Sigmoid colon (tissue), 7 donors: ENCODE measurements at places on chromosomes 5 and 9. TPM values are rescaled to one million over a fixed set of nuclear protein-coding genes. Genes with fewer than 3 reads are reported as not detected.

- no peak for DNase-seq
Measured at GRCh38 chr5:31280210-31280609, 86.7 kb downstream of the CDH6 start.

DNA sequence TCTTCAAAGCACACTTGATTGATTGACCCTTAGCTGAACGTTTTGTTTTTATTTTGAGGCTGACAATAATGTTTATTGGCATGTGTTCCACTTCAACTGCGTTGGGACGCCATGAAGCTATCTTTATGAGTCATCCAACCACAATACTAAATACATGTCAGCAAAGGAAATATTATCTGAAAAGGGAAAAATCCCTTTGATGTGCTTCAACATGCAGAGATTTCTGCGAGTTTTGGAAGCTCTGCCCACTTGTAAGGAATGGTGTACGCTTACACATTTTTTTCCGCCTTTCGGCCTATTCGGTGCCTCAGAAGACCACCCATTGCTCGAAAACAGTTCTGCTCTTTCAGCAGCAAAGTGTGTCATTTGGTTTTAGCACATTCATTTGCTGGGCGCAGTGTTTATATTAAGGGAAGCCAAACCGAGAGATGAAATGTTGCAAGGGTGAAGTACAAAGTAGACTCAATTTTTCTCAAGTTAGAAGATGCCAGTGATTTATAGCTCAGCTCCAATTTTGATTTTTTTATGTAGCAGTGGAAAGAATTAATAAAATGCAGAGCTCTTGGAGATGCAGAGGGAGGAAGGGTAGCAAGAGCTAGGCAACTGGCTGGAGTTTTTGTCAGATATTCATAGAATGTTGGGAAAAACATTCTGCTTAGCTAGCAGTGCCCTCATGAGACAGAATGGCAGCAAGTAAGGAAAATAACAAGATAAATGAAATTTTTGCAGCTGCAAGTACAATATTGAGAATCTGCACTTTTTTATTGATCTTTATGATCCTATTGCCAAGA is 68.9 kb downstream of the PRDM6 start:
- DNase-seq, result no peak

The KIF24 gene
- polyA plus RNA-seq, result 1.6 TPM

- no peak for DNase-seq
Measured at GRCh38 chr5:168916852-168917251, 337.7 kb upstream of the PANK3 start.

GRCh38 chr9:1051584-1052275 is 1.6 kb downstream of the DMRT2 start:
- DNase-seq, result no peak

The SLC1A1 gene
- 5.4 TPM for polyA plus RNA-seq

GRCh38 chr9:90256345-90256744 is 386.3 kb downstream of the DIRAS2 start:
- no peak for DNase-seq

GRCh38 chr5:61687371-61687770 is 355.3 kb downstream of the ZSWIM6 start:
- no peak for DNase-seq

- no peak for DNase-seq
Measured at GRCh38 chr9:110847671-110848070, 179.1 kb downstream of the MUSK start.

GRCh38 chr5:27450607-27451006 is 412.2 kb upstream of the CDH9 start:
- DNase-seq, result no peak

The TEK gene
- polyA plus RNA-seq, result 0.60 TPM

- DNase-seq, result no peak
Measured at GRCh38 chr5:167953151-167953798, 338.2 kb upstream of the WWC1 start.

DNA sequence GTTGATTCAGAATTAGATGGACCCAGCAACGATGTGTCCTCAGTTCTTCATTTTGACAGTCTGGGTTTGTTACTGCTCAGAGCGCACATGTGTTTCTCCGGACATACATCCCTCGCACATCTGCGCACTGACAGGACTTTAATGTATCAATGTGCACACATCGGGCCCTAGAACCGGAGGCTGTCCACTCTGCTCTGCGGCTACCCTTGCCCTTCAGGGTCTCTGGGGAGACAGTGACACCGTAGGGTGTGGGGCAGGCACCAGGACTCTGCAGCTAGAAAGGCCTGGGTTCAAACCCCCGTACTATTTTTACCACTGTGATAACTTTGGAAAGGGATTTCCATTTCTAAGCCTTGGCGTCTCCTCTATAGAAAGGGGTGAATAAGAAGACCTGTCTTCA is 23.5 kb upstream of the LPCAT1 start:
- peak; percentile 22 for DNase-seq

The GPR151 gene
- polyA plus RNA-seq, result not detected

- no peak for DNase-seq
Measured at GRCh38 chr5:157620776-157621175, 31.5 kb downstream of the SOX30 start.

DNA sequence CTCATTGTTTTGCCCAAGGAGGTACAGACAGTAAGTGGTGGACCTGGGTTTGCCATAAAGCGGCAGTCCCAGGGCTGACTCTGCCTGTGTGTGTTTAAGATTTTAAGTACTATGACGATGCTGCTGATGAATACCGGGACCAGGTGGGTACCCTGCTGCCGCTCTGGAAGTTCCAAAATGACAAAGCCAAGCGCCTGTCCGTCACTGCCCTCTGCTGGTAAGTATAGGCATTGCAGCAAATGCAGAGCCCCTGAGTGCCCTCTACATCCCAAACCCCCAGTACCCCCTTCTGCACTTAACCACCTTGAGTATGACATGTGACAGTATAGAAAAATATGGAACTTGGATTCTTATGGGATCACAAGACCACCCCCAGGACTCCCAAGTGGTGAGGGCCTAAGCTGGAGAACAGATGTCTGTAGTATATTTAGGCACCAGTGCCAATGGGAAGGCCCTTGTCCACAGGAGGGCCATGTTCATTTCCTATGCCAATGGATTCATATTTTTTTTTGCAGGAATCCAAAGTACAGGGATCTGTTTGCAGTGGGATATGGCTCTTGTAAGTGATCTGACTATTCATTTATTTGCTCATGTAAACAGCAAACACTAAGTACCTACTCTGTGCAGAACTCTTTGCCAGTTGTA is 22.0 kb downstream of the ENHO start:
- no peak for DNase-seq

DNA sequence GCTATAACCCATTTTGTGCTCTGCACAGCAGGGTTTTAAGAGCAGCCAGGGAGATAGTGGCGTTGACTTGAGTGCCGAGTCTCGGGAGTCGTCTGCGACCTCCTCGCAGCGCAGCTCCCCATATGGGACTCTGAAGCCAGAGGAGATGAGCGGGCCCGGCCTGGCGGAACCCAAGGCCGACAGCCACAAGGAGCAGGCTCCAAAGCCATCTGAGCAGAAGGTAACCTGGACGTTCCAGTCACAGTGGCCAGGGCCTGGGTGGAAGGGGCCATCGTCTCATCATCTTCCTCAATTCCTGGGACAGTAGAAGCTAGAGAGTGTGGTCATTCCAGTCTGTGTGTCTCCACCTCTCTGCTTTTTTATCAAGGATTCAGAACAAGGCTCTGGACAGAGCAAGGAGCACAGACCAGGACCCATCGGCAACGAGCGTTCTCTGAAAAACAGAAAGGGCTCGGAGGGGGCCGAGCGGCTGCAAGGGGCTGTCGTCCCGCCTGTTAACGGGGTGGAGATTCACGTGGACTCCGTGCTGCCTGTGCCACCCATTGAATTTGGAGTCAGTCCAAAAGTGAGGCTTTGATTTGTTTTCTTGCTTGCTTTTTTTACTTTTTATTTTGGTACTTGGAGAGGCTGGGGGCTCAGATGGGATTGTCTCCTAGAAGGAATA is 20.2 kb upstream of the POMT1 start:
- DNase-seq, result no peak

DNA sequence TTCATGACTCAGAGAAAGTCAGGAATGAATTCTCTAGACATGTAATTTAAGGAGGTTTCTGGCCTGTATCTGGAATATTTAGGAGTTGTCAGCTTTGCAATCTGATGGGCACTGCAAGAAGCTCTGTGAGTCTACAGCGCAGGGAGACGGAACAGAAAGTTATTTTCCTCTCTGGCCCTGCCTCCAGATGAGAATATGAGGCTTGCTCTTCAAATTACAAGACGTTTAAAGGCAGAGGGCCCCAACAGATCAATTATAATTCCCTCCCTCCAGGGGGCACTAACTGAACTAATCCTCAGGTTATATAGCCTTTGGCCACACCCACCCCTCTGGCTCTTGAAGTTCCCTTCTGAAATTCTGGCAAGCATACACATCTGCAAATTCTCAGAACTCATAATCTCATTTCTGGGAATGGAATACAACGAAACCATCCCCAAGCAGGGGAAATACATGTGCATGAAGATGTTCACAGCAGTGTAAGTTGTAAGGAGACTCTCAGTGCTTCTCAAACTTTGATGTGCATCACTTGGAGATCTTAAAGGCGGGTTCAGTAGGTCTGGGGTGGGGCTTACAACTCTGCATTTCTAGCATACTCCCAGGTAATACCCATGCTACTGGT is 307.6 kb downstream of the CWC27 start:
- DNase-seq, result no peak

DNA sequence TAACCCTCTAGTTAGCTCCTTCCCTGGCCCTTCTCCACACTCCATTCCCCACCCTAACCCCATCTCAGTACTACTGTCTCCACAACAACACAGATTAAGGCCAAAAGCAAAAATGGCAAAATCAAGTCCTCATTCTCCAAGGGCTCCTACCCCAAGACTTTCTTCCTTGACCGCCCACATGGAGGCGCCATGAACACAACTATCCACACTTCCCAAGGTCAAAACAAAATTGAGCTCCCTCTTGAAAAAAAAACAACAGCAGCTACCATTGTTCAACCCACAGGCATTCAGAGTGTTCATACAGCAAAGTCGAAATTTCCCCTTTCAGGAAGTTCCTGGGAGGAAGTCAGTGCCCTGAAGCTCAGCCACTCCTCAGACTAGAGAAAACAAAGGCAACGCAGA is 54.4 kb downstream of the GNAQ start:
- peak; percentile 72 for DNase-seq
